ENCODE measurements at places on chromosomes 1 and 21.

- no peak overlapping the region for H3K4me3 ChIP-seq
- H3K27me3 ChIP-seq = no peaks in the 10 kb centered on the region
- H3K4me1 ChIP-seq = no peaks in the 10 kb centered on the region
- H3K36me3 ChIP-seq = no peaks in the 10 kb centered on the region
- H3K27ac ChIP-seq = no peak overlapping the region
- DNase-seq = no peak
Measured at GRCh38 chr1:30738040-30738714, 14.8 kb upstream of the MATN1 start.

- no peaks in the 10 kb centered on the region for H3K4me1 ChIP-seq
- H3K4me3 ChIP-seq = no peak overlapping the region
- no peak overlapping the region for H3K27ac ChIP-seq
- no peaks in the 10 kb centered on the region for H3K36me3 ChIP-seq
- H3K27me3 ChIP-seq = no peaks in the 10 kb centered on the region
Measured at GRCh38 chr1:109133002-109133706, 19.2 kb downstream of the ELAPOR1 start.

- peaks cover 3% of the 10 kb centered on the region for H3K4me1 ChIP-seq
- no peak overlapping the region for H3K27ac ChIP-seq
- H3K36me3 ChIP-seq = peaks cover 8% of the 10 kb centered on the region
- no peak overlapping the region for H3K4me3 ChIP-seq
Measured at GRCh38 chr1:27408151-27408550, 15.7 kb downstream of the GPR3 start.

GRCh38 chr1:240797050-240797449, 185.1 kb upstream of the GREM2 start:
- H3K27ac ChIP-seq = no peak overlapping the region
- H3K4me3 ChIP-seq = no peak overlapping the region
- no peaks in the 10 kb centered on the region for H3K36me3 ChIP-seq
- no peak for DNase-seq

DNA sequence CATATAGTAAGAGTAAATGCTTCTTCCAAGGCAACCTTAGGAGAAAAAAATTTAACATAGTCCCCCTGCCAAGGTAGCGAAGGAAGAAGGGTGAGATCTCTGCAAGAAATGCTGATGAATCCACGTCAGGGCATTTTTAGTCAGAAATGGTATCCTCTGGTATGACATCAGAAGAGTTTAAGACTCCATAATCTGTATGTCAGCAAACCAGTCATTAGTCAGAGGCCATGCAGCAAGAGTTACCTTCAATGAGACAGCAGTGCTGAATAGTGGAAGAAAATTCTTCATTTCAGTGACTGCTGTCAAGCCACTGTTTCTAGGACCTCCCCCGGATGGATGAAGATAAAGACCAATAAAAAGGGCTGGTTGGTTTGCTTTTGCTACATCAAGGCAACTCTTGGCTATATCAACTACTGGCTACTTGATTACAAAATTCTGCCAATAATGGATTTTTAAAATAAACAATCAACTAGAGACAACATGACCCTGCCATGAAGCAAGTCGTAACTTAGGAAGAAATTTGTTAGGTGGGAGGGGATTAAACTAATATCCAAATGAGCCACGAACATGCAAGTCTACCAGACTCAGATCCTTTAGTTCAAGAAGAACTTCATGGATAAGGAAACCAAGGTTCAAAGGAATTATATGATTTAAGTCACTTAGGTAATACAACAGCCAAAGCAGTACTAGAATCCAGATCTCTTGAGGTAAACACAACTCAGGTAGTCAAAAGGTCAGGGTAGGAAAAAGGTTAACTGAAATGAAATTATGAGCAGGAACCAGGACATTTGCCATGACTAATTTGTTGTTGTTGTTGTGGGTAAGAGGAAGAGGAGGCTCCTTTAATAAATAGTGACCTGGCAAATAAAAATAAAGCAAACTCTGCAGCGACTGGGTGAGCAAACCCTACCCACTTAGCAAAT, 25.6 kb upstream of the GUCA2A start:
- no peak overlapping the region for H3K27ac ChIP-seq
- no peaks in the 10 kb centered on the region for H3K27me3 ChIP-seq
- DNase-seq = no peak
- peaks cover 4% of the 10 kb centered on the region for H3K36me3 ChIP-seq

DNA sequence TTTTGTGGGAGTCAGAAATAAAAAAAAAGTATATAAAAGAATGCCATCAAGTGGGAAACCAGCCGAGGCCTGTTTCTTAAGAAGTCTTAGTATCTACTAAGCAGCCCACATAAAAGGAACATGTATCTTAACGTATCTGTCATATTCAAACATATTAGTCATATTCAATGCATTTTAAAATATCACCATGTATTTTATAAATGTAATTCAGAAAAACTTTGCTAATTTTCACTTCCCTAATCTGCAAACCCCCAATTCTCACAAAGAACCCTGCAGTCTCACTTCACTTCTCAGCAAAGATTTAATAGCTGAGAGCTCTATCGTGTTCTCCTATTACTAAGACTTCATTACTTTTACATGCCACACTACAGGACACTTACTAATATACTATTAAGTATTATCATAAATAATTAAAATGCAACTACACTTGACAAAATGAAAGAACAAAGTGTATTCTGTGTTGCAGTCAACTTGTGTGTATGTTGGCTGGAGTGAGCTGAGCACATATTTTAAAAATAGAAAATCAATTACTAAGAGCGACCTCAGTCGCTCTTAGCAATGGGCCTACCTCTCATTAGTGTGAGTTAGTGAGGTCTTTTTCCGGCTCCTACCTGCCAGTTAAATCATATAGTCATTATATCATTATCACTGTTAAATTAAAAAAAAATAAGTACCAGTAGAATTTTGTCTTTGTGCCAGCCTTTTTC, 484.3 kb downstream of the LMO4 start:
- DNase-seq = no peak
- H3K36me3 ChIP-seq = no peaks in the 10 kb centered on the region
- H3K27ac ChIP-seq = no peak overlapping the region
- H3K4me1 ChIP-seq = no peaks in the 10 kb centered on the region

DNA sequence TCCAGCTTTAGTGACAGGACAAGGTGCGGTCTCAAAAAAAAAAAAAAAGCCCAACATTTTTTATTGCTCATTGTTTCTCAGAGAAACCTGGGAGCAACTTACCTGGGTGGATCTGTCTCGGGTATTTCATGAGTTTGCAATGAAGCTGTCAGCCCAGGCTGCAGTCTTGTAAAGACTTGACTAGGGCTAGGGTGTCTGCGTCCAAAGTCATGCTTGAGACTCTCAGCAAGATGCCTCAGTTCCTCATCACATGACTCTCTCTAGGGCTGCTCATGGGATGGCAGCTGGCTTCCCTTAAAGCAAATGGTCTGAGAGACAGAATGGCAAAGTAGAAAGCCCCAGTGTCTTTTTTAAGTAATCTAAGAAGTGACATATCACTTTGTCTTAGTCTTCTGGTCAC, 8.1 kb downstream of the GABPA start:
- H3K4me3 ChIP-seq = no peak overlapping the region
- H3K27me3 ChIP-seq = no peaks in the 10 kb centered on the region
- no peaks in the 10 kb centered on the region for H3K36me3 ChIP-seq
- DNase-seq = no peak

GRCh38 chr1:86382878-86383277, 13.2 kb downstream of the ODF2L start:
- no peak for DNase-seq
- no peaks in the 10 kb centered on the region for H3K27me3 ChIP-seq
- H3K36me3 ChIP-seq = no peaks in the 10 kb centered on the region
- H3K4me1 ChIP-seq = no peaks in the 10 kb centered on the region
- H3K4me3 ChIP-seq = no peak overlapping the region

- no peak for DNase-seq
- no peaks in the 10 kb centered on the region for H3K36me3 ChIP-seq
- no peak overlapping the region for H3K27ac ChIP-seq
Measured at GRCh38 chr1:247115545-247115944, 11.4 kb upstream of the ZNF669 start.

DNA sequence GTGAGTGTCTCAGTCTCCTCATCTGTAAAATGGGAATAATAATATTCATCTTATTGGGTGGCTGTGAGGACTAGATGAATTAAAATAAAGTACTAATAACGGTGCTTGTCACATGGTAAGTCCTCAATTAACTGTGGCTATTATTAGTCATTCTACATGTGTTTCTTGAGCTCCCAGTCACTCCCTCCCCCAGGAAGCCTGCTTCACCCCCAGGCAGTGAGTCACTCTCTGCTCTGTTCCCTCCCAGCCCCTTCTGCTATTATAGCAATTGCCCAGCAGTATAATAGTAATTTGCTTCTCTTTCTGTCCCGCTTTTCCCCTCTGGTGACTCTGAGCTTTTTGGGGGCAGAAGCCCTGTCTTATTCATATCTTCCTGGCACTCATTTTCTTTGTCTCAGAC, 102.0 kb downstream of the BEND5 start:
- no peak overlapping the region for H3K27ac ChIP-seq
- no peaks in the 10 kb centered on the region for H3K36me3 ChIP-seq
- no peaks in the 10 kb centered on the region for H3K27me3 ChIP-seq
- H3K4me3 ChIP-seq = no peak overlapping the region
- H3K4me1 ChIP-seq = peaks cover 2% of the 10 kb centered on the region

DNA sequence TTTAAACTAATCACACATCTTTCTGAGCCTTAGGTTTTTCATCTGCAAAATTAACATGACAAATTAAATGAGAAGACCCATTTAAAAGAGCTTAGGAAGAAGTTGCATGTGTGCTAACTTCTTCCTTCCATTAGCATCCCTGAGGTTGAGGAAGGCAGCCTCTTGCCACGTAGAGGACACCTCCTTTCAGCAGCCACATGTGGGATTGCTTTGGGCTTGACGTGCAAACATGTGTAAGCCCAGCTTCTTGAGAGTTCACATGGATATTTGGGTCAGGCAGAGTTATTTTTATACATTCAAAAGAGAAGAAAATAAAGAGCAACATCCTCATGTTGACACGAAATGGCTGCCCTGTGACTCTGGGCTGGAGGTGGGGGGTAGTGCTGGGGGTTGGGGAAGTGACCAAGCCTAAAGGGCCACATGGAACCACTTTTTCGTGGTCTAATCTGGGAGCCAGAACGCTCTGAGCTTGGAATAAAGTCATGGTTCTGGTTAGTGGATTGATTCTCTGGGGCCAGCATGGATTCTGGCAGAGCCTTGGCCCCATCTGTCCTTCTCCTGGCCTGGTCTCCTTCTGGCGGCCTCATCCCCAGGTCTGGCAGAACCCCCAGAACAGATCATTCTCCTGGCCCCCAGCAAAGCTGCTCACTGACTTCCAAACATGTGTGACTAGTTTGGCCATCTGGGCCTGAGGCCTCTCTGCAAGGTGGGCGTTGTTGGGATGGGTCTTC, 137.1 kb upstream of the USP24 start:
- H3K27ac ChIP-seq = no peak overlapping the region
- no peaks in the 10 kb centered on the region for H3K27me3 ChIP-seq
- no peaks in the 10 kb centered on the region for H3K36me3 ChIP-seq

DNA sequence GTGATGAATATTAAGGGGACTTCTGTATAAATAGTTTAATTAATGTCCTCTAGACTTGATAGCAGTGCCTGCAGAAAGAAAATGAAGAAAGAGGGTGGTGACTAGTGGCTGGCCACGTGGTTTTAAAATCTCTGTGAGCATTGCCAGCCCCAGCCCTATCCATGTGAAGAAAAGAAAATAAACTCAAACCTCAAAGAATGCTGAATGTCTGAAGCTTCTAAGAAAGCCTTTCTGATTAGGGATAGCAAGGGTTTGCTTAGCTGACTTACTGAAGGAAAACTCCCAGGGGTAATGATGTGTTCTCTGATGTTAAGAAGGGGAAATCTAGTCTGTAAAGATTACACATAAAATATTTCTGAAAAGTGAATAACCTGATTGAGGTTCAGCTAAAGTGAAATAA, 31.8 kb downstream of the ADGRL2 start:
- no peak overlapping the region for H3K4me3 ChIP-seq
- no peaks in the 10 kb centered on the region for H3K27me3 ChIP-seq
- peaks cover 1% of the 10 kb centered on the region for H3K4me1 ChIP-seq
- H3K36me3 ChIP-seq = no peaks in the 10 kb centered on the region

- peak overlapping the region; percentile 55 for H3K4me3 ChIP-seq
- no peaks in the 10 kb centered on the region for H3K36me3 ChIP-seq
- no peak for DNase-seq
- no peaks in the 10 kb centered on the region for H3K27me3 ChIP-seq
- peaks cover 3% of the 10 kb centered on the region for H3K4me1 ChIP-seq
Measured at GRCh38 chr1:167714098-167714438, 7.7 kb upstream of the MPZL1 start.

GRCh38 chr1:184193451-184193850, 141.9 kb downstream of the TSEN15 start:
- no peak for DNase-seq
- no peak overlapping the region for H3K4me3 ChIP-seq
- H3K27ac ChIP-seq = no peak overlapping the region
- H3K4me1 ChIP-seq = peaks cover 4% of the 10 kb centered on the region
- H3K27me3 ChIP-seq = no peaks in the 10 kb centered on the region

DNA sequence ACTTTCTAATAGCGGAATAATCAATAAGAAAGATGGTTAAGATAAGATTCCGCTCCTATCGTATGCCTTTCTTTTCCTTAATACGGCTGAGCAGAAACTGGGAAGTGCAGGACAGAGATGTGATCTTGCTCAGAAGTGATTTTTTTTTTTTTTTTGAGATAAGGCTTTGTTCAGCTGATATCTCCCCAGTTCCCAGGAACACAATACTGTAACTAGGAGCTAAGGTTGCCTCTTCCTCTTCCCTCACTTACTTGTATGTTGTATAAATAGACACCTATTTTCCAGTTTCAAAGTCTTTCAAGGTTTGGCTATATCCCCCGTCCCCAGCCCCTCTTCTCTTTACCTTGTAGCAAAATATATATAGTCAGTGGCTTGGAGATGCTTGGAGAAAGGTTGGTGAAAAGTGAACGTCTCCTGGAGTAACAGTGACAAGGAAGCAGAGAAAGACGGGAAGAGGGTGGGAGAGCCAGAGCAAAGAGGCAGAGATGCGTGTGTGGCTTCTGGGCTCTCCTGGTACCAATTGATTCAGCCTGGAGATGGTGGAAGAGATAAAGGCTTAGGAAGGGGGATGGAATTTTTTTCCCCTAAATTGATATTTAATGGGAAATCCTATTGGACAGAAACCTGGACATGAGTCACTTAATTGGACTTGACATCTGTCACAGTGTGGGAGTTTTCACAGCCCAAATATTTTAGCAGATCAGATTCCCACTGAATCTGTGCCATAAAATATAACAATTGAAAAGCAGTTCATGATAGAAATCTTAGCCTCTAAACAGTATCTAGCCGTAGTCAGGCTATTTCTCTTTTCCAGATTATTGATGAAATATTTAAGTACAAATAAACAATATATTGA, at the start of gene NHLH2:
Gene NHLH2 (minus strand): TSS at position 522 of the 856 bp plus-strand sequence. CDS start 2,754 bp downstream, outside the sequence.
- H3K27ac ChIP-seq = no peak within 1 kb of the TSS
- H3K4me3 ChIP-seq = no peak within 1 kb of the TSS
- H3K36me3 ChIP-seq = no peaks in the 10 kb centered on the region

- H3K27me3 ChIP-seq = no peaks in the 10 kb centered on the region
- no peak overlapping the region for H3K27ac ChIP-seq
- DNase-seq = no peak
- H3K36me3 ChIP-seq = no peaks in the 10 kb centered on the region
Measured at GRCh38 chr1:90613371-90613770, 103.7 kb downstream of the BARHL2 start.

- H3K27ac ChIP-seq = no peak overlapping the region
- H3K4me3 ChIP-seq = no peak overlapping the region
- no peak for DNase-seq
- no peaks in the 10 kb centered on the region for H3K27me3 ChIP-seq
- H3K4me1 ChIP-seq = peaks cover 2% of the 10 kb centered on the region
Measured at GRCh38 chr1:214332946-214333798, 52.2 kb downstream of the SMYD2 start.

GRCh38 chr1:41663671-41664400, 179.4 kb upstream of the EDN2 start:
- H3K27me3 ChIP-seq = peaks cover 19% of the 10 kb centered on the region
- no peak for DNase-seq
- no peak overlapping the region for H3K4me3 ChIP-seq
- H3K4me1 ChIP-seq = peaks cover 2% of the 10 kb centered on the region

GRCh38 chr21:21624674-21625073, 626.5 kb downstream of the NCAM2 start:
- no peaks in the 10 kb centered on the region for H3K36me3 ChIP-seq
- no peaks in the 10 kb centered on the region for H3K4me1 ChIP-seq
- no peak overlapping the region for H3K4me3 ChIP-seq
- H3K27ac ChIP-seq = no peak overlapping the region

Measured in iPS DF 6.9 (cell line).